Activated T-helper 1 cell treated with anti-CD3 and anti-CD28 coated beads, Interleukin-12 subunit alpha, Interleukin-12 subunit beta, Interleukin-2, Interleukin-4 antibody, amounts not matched to agents 30 ng/mL and 10 ng/mL and 1 ng/mL, durations not matched to agents 14 hours and 24 hours and 36 hours (primary cell): ENCODE measurements at places on chromosomes 11 and 22.

- H3K36me3 ChIP-seq: no peaks in the 10 kb centered on the region
- H3K27ac ChIP-seq: no peak overlapping the region
- no peak overlapping the region for H3K4me3 ChIP-seq
Observed at GRCh38 chr11:44453871-44454270, 111.6 kb upstream of the CD82 start.

GRCh38 chr11:19735909-19736498 lies 23.4 kb downstream of the NAV2 start:
- no peak overlapping the region for H3K27ac ChIP-seq
- no peak for DNase-seq
- no peaks in the 10 kb centered on the region for H3K4me1 ChIP-seq
- no peak overlapping the region for H3K4me3 ChIP-seq
- H3K27me3 ChIP-seq: peaks cover 10% of the 10 kb centered on the region

GRCh38 chr22:50563413-50564160 lies 868 bp upstream of the SYCE3 start:
- peak overlapping the region; percentile 77 for H3K27ac ChIP-seq
- peak overlapping the region; percentile 88 for H3K4me3 ChIP-seq
- peaks cover 4% of the 10 kb centered on the region for H3K36me3 ChIP-seq
- peaks cover 20% of the 10 kb centered on the region for H3K4me1 ChIP-seq
- no peak for DNase-seq

- DNase-seq: peak; percentile 7
- peaks cover 16% of the 10 kb centered on the region for H3K27me3 ChIP-seq
- H3K36me3 ChIP-seq: no peaks in the 10 kb centered on the region
- no peak overlapping the region for H3K27ac ChIP-seq
Observed at GRCh38 chr22:45441138-45441537, 27.6 kb downstream of the RIBC2 start.

GRCh38 chr11:7907121-7907520 lies 23.9 kb downstream of the OR10A6 start:
- H3K4me1 ChIP-seq: no peaks in the 10 kb centered on the region
- no peak overlapping the region for H3K27ac ChIP-seq
- peaks cover 9% of the 10 kb centered on the region for H3K27me3 ChIP-seq
- no peaks in the 10 kb centered on the region for H3K36me3 ChIP-seq
- no peak for DNase-seq
- no peak overlapping the region for H3K4me3 ChIP-seq

- H3K27me3 ChIP-seq: no peaks in the 10 kb centered on the region
- H3K27ac ChIP-seq: peak overlapping the region; percentile 57
Observed at GRCh38 chr22:31230871-31231621, 18.9 kb downstream of the LIMK2 start.

DNA sequence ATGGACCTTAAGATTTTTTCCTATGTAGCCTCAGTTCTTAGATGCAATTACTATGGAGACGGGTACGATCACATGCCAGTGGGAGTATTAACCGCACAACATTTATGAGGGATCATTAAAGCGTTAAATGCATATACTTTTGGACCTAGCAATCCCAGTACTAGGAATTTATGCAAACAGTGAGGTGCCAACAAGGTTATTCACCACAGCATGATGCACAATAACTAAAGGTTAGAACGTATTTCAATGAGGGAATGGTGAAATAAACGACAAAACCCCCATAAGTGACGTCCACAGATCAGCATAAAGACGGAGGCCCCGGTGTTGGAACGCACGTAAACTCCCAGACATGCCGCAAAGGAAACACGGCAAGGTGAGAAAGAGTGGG lies 539 bp downstream of the SIRT3 start:
- DNase-seq: no peak
- peaks cover 37% of the 10 kb centered on the region for H3K4me1 ChIP-seq
- peak overlapping the region; percentile 98 for H3K27ac ChIP-seq
- peaks cover 19% of the 10 kb centered on the region for H3K36me3 ChIP-seq
- peaks cover 2% of the 10 kb centered on the region for H3K27me3 ChIP-seq

DNA sequence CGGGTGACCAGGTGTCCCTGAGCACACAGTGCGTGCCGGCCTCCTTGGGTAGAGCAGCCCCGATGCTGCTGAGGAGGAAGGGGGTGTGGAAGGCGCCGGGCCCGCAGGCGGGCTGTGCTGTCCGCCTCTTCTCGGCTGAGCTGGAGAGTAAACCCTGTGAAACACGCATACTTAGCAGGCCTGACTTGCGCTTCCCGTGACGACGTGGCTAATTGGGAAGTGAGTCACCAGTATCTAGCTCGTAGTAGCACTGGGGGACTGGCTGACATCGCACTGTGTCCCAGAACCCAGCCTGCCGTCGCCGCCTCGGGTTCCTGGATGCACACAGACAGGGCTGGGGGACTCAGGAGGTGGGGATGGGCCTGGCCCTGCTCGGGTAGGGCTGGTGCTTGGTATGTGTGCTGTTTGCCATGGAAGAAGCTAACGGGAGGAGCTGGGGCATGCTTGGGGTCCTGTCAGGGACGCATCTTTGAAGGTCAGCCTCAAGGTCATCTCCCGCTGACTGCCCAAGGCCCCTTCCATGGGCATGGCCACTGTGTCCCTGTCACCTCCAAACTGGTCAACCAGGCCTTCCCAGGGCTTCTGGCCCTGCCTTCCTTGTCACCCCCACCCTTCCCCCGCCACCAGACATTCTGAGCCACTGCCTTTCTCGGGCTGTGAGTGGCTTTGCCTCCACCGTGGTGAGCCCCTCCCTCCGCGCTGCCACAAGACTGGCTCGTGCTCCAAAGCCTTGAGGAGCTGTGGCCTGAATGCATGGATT lies 1327.0 kb downstream of the BRD1 start:
- DNase-seq: no peak
- H3K36me3 ChIP-seq: no peaks in the 10 kb centered on the region
- H3K27ac ChIP-seq: no peak overlapping the region
- H3K4me3 ChIP-seq: no peak overlapping the region
- H3K27me3 ChIP-seq: no peaks in the 10 kb centered on the region

- H3K4me3 ChIP-seq: no peak overlapping the region
- no peak overlapping the region for H3K27ac ChIP-seq
- no peaks in the 10 kb centered on the region for H3K4me1 ChIP-seq
- DNase-seq: peak; percentile 23
Observed at GRCh38 chr22:33302049-33302545, 243.9 kb upstream of the SYN3 start.

GRCh38 chr11:26971961-26972360 lies 22.0 kb upstream of the FIBIN start:
- H3K4me1 ChIP-seq: no peaks in the 10 kb centered on the region
- no peaks in the 10 kb centered on the region for H3K27me3 ChIP-seq
- H3K4me3 ChIP-seq: no peak overlapping the region
- no peak overlapping the region for H3K27ac ChIP-seq
